ENCODE measurements at places on chromosomes 16 and 17.

DNA sequence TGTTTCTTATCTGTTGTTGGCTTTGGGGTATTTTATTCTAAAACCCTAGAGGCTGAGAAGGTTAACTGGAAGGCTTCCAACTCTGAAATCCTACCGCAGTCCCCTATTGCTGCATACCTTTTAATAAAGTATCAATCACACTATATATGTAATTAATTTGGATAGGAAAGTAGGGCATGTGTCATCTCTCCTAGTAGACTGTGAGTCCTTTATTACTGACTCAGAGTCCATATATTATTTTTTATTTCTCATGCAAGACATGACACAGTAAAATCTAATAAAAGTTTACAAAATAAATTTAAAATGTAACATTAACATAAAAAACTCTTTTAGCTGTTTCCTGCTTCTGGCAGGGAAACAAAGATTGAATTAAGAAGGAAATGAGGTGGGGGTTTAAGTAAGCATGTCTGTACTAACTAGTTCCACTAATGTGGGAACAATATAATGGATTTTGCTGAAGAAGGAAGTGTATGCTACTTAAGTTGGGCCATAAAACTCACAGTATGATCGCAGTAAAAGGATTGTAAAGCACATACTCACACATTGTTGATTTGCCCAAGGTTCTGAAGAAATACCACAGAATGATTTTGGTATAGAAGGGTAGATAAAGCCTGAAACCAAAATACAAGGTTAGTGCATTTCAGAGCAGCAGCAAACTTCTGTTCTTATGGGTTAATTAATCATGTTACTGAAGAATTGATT lies 97.6 kb upstream of the HLF start:
- DNase-seq = no peak

DNA sequence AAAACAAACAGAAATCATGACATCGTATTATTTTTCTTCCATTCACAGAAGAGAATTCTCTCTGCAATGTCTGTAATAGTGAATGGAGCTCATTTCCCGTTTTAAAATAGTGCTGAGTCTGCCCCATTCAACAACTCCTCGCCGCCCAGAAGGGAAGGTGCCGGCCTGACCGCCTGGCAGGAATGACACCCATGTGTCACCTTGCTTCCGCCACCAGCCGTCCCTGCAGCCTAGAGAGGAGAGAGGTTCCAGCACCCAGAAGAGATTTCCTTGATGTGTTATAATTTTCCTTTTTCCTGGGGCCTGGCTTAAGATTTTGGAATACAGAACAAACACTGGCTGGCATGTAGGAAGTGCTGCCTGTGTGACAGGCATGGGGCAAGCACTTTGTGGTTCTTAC lies 60.0 kb downstream of the MEAK7 start:
- DNase-seq = no peak

DNA sequence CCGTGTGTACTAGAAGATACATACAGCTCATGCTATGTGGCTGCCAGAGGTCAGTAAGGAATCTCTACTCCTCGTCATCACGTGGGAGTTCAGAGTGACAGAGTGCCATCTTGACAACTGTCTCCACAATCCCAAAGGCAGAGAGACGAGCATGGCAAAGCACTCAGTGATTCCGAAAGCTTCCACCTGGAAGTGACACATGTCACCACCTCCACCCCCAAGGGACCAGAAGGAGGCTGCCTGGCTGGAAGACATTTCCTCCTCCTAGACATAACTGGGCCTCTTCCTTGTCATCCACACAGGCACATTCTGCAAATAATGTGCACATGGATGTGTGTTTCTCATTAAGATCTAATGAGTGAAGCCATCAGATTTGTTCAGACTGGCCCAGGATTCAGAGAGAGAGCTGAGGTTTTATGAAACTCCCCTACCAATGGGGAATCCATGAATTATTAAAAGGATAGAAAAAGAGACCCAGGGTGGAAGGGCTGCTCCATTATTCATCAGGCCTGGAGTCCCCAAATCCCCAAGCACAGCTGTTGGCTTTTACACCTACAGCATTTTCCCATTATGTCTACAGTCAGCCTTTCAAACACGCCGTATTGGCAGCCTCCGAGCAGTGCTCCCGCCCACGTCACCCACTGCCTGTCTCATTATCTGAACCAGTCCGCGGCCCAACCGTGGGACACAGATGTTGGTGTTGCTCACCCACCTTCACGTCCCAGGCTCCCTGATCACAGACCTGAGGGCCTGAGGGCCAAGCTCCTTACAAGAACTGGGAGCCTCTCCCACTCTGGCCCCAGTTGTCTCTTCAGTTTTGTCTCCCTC lies 3.3 kb upstream of the CACNG5 start:
- no peak for DNase-seq

DNA sequence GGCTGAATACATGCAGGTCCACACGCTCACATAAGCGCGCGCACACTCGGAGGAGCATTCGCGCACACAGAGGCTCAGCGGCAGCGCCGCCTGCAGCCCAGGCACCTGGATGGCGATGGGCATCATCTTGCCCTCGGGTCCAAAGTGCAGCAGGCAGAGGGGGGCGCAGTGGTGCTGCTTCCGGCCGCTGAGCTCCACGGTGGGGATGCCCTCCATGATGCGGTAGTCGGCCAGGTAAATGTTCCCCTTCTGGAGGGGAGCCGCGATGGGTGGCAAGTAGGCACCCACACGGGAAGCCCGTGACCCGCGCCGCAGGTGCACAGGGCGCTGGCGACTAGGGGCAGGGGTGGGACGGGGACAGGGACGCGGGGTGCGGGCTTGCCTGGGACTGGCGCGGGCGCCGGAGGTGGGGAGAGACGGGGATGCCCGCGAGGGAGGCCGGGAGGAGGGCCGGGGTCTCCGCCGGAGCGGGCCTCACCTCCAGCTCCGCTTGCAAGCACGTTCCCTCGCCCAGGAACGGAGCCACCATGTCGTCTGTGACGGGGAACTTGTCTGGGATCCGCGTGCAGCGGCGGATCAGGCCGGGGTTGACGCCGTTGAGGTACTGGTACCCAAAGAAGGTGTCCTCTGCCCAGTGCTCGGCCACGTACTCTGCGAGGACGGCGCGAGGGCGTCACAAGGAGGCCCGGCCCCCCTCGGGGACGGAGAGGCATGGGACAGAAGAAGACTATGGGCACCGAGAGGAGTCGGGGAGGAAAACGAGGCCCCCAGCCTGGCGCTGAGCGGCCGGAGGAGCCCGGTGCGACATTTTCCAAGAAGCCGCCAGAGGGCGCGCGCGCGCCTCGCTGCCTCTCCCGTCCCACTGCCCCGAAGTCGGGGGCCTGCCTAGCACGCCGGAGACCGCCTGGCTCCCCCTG lies 8.0 kb downstream of the ALOX12B start:
- peak; percentile 73 for DNase-seq

DNA sequence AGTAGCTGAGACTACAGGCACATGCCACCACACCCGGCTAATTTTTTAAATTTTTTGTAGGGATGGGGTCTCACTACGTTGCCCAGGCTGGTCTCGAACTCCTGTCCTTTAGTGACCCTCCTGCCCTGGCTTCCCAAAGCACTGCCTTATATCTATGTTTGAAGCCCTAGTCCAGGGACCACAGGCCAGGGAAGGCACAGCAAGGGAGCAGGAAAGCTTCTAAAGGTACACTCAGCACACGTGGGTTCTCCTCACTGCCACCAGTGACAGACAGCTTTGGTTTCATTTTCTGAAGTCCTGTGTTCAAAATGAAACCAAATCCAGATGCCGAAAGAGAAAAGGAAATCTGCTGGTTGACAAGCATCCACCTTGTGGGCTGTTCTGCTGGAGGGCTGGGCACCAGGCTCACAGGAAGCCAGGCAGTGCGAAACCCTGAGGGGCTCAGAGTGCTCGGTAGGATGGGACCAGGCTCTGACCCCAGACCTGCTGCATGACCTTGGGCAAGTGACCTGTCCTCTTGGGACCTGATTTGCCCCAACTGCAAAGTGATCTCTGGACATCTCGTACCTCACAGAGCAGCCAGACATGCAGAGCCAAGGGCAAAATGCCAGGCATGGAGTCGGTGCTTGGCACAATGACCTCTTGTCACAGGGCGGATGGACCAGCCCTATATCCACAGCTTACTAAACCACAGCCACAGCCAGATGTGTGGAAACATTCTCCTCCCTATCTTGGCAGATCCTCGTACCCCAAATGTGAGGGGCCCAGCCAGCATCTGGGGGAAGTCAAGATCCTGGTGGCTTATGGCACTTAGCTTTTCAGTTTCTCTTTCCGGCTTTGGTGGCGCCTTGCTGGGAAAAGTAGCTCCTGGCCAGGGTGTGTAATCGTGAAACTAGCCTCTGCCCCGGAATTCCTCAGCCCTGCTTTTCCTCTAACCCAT lies 2.8 kb upstream of the SOCS1 start:
- no peak for DNase-seq

DNA sequence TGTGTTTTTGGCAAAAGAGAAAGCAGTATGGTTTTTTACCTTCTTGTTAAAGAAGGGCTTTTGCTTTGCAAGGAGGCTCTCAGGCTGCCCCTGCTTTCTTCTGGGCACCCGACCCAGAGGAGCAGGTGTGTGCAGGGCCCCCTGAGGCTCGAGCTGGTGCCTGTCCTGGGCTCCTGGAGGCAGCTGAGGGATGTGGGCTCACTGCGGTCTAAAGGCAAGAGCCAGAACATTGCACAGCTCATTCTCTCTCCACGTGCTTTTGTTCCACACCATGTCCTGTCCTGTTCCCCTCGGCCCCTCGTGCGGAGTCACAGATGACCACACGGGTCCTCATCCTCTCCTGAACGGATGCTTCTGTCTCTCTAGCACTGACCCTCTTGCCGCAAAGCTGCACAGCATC lies 36.7 kb upstream of the CAPN15 start:
- DNase-seq = no peak

DNA sequence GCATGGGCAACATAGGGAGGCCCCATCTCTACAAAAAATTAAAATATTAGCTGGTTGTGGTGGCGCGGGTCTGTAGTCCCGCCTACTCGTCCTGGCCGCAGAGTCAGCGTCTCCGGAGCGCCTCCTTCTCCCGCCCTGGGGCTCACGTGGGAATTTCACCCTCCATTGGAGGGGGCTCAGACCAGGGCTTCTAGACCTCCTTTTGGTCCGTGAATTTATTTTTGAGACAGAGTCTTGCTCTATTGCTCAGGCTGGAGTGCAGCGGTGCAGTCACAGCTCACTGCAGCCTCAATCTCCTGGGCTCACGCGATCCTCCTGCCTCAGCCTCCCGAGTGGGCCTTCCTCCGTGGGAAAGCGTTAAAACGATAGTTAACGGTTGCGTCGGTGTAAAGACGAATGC lies 394 bp upstream of the NME4 start:
- peak; percentile 19 for DNase-seq

DNA sequence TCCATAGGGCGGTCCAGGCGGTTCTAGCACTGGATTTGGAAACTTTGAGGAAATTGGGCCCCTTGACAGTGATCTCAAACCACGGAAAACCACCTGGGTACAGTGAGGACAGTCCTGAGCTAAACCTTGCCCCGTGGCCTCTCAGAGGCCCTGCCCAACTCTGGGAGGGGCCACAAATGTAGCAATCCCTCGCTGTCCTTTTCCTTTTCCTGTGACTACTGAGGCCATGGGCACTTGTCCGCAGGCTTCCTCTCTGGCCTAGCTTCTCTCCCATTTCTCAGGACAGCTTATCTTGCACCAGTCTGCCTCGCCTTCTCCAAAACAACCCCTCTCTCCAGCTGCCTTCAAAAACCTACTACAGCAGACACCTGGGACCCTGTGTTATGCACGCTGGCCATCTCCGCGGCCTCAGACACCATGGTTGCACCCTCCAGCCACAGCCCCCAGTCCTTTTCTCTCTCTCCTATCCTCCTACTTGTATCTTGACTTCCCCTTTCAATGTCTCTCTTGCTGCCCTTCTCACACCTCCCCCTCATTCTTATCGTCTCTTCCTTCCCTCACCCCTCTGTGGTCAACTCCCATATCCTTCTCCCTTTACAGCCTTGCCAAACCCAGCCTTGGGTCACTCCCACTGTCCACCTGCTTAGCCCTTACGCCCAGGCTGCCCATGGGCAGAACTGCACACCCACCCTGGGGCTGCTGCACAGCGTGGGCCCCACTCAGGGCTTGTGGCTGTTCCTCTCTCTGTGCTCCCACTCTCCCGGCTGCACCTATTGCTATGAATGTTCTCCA lies 7.6 kb downstream of the SCPEP1 start:
- no peak for DNase-seq

GRCh38 chr17:17469996-17470395 lies 6.8 kb upstream of the MED9 start:
- no peak for DNase-seq

DNA sequence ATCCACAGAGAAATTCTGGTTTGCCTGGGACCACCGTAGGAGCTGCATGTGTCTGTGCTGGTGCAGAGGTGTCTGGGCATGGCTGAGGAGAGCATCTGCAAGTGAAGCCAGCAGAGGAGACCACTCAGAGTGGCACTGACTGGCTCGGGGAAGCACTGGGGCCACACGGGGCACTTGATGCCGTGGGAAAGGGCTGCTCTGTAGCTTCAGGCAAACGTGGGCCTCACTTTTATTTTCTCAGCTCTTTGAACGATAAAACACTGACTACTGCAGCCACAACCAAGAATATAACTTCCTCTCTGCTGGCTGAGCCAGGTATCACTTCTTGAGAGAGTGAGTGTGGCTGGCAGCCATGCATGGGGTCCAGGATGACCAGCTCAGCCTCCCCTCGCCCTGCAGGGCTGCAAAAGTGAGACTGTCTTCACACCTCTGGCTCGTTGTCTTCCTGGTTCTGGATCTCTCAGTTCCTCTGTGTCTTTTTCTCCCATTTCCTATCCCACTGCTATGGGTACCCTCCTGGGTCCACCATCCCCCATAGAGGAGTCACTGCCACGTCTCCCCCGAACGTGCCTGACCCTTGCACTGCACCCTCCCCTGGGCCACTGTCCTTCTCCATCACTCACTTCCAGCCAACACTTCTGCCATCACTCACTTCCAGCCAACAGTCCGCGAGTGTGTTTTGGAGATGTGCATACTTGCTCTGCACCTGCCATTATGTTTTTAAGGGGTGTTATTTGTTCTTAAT lies 201.4 kb upstream of the CHMP6 start:
- no peak for DNase-seq

DNA sequence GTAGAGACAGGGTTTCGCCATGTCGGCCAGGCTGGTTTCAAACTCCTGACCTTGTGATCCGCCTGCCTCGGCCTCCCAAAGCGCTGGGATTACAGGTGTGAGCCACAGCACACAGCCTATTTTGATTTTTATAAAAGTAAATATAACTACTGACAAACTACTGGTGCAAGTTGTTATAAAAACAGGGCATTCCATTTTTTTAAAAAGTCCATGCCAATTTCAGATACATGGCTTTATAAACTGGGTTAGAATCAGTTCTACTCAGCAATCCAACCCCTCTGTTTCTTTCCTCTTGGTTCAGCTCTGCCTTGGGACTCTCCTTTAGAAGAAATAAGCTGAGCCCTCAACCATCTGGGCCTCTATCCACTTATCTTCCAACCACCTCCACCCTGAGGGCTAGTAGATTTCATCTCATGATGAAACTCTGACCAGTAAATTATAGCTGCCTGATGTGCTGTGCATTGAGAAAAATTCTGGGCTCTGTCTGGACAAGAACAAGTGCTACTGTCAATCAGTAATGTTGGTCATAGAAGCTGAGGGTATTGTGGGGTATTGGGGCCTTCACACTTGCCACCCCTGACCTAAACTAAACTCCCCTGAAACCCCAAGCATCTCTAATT lies 10.2 kb downstream of the RANBP10 start:
- DNase-seq = no peak

- DNase-seq = no peak
Observed at GRCh38 chr17:28247671-28248555, 71.1 kb upstream of the TMEM97 start.

- no peak for DNase-seq
Observed at GRCh38 chr17:51362811-51363585, 102.7 kb downstream of the UTP18 start.

GRCh38 chr17:58358408-58359172 lies 6.6 kb upstream of the SUPT4H1 start:
- no peak for DNase-seq

GRCh38 chr16:53085369-53085843 lies 30.6 kb downstream of the CHD9 start:
- DNase-seq = peak; percentile 21
